Astrocyte of the cerebellum (primary cell): ENCODE measurements at places on chromosomes 7 and 10.

DNA sequence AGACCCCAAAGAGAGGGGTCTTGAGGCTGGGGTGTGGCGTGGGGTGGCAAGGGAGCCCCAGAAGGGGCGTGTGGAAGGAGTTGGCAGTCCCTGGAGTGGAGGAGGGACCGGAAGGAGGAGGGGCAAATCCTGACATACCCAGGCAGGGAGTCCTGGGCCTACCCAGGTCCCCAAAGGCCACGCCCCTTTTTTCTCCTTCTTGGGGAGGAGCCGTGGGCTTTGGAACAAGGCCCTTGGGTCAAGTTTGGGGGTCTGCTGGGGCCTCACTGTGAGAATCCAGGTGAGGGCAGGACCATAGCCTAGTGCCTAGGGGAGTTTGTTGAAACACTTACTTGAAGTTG is 1.2 kb upstream of the SMARCD3 start:
- no peak for DNase-seq

- DNase-seq, result no peak
Observed at GRCh38 chr10:855079-855478, 76.4 kb downstream of the LARP4B start.

GRCh38 chr7:108007261-108007660 is 4.3 kb upstream of the LAMB1 start:
- no peak for DNase-seq

GRCh38 chr10:78964274-78964951 is 104.4 kb upstream of the ZMIZ1 start:
- DNase-seq, result no peak

- no peak for DNase-seq
Observed at GRCh38 chr10:122021379-122021778, 32.4 kb downstream of the TACC2 start.

GRCh38 chr7:128893251-128894100 is 17.0 kb downstream of the KCP start:
- no peak for DNase-seq

DNA sequence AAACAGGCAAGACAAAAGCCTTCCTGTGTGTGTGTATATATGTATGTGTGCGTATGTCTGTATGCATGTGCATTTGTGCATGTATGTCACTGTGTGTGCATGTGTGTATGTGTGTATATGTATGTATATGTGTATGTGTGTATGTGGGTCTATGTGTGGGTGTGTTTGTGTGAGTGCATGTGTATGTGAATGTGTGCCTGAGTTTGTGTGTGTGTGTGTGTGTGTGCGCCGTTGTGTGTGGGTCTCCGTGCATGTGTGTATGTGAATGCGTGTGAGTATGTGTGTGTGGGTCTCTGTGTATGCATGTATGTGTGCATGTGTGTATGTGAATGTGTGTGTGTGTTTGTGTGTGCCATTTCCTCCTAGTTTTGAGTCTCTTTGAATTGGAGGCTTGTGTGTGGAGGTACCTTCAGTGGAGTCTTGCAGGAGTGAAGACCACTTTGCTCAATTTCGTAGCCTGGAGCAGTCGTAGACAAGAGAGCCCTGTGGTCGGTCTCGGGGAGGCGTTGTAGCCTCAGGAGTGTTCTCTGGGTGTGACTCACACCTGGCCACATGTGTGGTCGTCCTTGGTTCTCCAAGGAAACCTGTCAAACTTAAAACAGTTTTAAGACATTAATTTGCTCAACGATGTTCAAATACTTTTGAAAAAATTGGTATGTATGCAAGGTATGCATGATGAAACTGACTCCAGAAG is 28.1 kb downstream of the INPP5A start:
- no peak for DNase-seq

- peak; percentile 18 for DNase-seq
Observed at GRCh38 chr7:142813226-142813625, 41.6 kb upstream of the EPHB6 start.

GRCh38 chr10:22712211-22712955 is 2.0 kb downstream of the PIP4K2A start:
- no peak for DNase-seq

DNA sequence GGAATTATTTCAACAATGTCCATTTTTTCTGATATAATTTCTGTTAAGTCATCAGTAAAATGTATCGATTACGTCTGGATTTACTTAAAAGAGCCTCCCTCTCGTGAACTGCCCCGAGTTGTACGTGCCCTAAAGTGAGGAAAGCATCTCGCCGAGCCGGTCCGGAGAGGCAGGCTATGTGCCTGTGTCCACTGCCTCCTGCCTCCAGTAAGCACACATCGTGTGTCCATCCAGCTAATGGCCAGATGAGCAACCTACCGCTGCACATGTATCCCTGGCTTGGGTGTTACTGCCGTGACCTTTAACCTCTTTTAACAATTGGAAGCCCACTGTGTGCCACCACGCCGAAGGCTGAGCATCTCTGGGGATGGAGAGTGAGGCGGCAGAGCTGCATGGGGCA is 23.2 kb upstream of the DNAJB6 start:
- no peak for DNase-seq
